ENCODE measurements at places on chromosomes 1 and 21.

GRCh38 chr1:200302192-200302920 lies 107.5 kb downstream of the ZNF281 start:
- DNase-seq = peak; percentile 56

- DNase-seq = no peak
These were observed 17.1 kb upstream of the ESRRG start for GRCh38 chr1:216740331-216740730.

- DNase-seq = no peak
These were observed 257.5 kb downstream of the LRRC40 start for GRCh38 chr1:69947837-69948236.

DNA sequence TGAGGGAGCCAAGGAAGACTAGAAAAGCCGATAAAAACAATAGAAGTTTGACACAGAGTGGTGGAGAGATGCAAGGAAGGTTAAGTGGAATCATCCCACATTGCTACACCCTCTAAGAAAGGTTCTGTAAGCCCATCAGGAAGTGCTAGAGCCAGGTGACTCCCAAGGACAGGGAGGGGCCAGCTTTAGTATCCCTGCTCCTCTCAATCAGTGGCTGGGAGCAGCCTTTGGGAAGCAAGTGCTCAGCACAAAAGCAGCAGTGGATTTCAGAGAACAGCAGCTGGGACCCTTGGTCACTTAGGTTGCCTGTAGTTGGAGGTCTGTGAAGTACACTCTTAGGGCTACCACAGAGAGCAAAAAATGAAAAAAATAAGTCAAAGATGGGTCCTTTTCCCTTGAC lies 42.5 kb downstream of the NME7 start:
- DNase-seq = no peak

- no peak for DNase-seq
These were observed 171.3 kb upstream of the ESRRG start for GRCh38 chr1:216894494-216894893.

- DNase-seq = no peak
These were observed 421.5 kb upstream of the USP24 start for GRCh38 chr1:55636696-55637095.

DNA sequence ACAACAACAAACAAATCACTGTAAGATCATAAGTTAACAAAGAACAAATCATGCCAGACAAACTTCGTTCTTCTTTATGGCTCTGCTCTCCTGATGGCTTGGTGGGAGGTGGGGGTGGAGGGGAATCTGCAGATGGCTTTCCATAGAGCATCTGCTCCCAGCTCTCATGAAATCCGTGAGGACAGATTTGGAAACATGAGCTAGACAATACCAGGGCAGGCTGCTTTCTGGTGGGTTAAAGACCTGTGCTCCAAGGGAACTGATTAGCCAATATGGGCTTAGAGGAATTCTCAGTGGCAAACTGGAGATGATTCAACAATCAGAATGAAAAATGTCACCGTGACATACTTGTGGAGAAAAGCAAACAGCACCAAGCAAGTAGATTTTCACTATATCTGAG lies 69.4 kb upstream of the TLR5 start:
- DNase-seq = no peak

DNA sequence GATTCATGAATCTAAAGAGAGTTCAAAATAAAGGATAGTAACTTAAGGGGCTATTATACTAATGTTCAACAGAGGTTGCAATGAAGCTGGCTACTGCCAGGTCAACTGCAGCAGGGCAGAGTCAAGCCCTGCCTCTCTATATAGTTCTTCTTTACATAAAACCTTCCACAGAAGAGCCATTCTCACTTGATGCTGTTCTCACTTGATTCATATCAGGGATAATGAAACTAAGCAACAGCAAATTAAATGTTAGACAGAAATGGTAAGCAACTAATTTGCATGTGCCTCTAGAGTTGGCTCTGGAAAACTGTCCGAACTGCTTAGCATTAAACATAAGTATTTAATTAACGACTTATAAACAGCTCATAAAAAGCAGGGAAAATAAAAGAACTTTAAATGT lies 17.4 kb downstream of the CCSAP start:
- DNase-seq = no peak

GRCh38 chr1:30719406-30720270 lies 3.7 kb downstream of the MATN1 start:
- DNase-seq = no peak

GRCh38 chr1:90745972-90746371 lies 28.9 kb upstream of the BARHL2 start:
- DNase-seq = no peak

- no peak for DNase-seq
These were observed 7.3 kb downstream of the KIAA2013 start for GRCh38 chr1:11918799-11919519.

Data from effector memory CD8-positive, alpha-beta T cell (primary cell).